ENCODE measurements at places on chromosomes 4 and X.
A peak's percentile ranks its signal among the peaks of the same experiment; 100 is the strongest.

DNA sequence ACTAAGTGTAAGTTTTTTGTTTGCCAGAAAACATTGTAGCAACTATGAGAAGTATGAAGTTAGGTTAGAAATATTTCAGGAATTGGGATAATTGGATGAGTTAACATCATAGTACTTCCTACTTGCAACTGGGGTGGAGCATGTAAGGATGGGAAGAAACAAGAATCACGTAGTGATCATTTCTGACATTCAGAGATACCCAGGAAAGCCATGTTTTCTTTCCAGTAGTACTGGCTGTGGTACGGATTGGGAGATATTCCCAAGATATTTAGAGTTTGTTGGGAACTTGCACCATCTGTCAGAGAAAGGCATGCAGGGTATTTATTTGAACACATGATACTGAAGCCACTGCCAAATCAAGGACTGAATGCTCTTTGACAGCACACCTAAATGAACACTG lies 87.6 kb upstream of the SLC4A4 start:
- DNase-seq: no peak

DNA sequence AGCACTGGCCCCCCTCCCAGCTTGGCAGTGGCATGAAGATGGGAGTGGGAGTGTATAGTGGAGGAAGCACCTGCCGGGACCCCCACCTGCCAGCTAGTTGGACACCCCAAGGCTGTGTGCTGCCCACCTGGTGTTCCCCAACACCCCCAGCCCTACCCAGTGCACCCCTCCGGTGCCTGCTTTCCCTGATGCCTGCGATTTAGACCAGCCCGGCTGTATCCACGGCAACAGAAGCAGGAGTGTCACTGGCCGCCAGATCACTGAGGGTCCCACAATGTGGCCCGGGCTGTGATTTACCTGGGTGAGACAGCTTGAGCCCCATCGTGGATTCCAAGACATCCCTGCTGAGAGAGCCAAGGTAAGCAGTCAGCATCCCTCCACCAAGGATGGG lies 533 bp downstream of the GPR173 start:
- DNase-seq: no peak

DNA sequence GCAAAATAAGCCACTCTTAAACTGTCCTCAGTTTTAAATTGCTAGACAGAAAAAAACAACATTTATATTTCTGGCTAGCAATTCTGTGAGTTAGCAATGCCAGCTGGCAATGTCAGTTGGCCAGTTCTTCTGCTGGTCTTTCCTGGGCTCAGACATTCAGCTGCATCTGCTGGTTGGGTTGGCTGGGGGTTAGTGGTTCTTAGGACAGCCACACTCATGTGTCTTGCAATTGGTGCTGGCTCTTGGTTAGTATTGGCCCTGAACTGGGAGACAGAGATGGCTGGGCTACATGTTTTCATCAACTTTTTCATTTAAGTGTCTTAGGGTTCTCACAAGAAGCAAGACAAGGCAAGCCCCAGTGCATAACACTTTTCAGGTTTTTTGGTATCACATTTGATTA lies 48.0 kb upstream of the PDLIM5 start:
- DNase-seq: no peak

DNA sequence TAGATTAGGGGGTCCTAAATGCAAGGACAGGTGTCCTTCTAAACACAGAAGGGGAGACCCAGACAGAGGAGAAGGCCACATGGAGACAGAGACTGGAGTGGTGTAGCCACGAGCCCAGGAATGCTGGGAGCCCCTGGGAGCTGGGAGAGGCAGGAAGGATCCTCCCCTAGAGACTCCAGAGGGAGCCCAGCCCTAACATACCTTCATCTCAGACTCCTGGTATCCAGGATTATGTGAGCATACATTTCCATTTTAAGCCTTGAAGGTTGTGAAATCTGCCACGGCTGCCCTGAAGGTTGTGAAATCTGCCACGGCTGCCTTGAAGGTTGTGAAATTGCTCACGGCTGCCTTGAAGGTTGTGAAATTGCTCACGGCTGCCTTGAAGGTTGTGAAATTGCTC lies 148.4 kb downstream of the ASMT start:
- DNase-seq: no peak

DNA sequence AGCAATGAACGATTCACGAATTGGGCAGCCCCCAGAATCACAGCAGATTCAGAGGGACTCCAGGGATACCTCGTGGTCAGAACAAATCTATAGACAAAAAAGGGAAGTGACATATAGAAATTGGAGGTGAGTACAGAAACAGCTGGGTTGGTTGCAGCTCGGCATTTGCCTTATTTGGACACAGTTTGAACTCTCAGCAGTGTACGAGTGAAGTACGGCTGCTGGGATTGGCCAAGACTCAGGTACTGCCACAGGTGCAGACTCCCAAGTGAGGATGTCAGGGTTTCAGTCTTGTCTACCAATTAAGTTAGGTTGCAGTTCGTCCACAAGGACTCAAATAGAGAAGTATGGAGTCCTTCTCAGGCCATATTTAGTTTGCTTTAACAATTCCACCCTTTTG lies 28.2 kb downstream of the HTT-AS start:
- no peak for DNase-seq

- DNase-seq: no peak
Observed at GRCh38 chr4:76194325-76194724, 19.3 kb downstream of the SCARB2 start.

GRCh38 chr4:78544678-78545077 lies 6.9 kb upstream of the ANXA3 start:
- DNase-seq: no peak

DNA sequence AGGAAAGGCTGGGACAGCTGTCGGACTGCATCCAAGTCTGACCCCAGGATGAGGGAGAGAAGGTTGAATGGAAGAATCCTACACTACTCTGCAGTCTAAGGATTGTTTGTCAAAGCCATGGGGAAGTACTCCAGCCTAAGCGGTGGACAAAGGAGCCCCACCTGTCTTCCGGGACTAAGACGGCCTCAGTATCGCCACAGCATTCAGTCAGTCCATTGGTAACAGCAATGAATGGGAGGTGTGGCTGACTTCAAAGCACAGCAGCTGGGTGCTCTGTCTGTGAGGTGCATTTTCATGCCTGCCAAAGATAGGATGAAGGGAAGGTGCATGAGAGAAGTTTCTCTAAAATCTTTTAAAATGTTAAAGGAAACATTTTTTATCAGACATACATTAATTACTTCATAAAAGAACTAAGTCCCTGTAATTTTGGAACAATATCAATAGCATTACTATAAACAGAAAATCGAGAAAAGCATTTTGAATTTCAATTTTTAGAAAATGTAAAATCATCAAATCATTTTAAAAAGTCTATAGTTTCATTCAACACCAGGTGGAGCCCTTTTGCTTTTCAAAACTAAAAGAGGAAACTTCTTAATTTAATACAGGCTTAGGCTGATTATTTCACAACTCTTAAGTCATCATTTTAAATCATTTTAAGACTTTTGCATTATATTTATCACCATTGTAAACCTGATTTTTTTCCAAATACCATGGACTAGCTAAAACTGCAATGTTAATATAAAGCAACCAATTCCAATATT lies 27.6 kb upstream of the INTU start:
- peak; percentile 68 for DNase-seq

GRCh38 chrX:100289066-100289558 lies 121.0 kb downstream of the PCDH19 start:
- DNase-seq: no peak

DNA sequence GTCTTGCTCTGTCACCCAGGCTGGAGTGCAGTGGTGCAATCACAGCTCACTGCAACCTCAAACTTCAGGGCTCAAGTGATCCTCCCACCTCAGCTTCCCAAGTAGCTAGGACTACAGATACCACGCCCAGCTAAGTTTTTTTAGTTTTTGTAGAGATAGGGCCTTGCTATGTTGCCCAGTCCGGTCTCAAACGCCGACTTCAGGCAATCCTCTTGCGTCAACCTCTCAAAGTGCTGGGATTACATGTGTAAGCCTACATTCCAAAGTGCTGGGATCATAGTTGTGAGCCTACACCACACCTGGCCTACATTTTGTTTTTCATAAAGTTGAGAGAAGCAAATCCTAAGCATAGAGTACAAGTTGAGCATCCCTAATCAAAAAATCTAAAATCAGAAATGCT lies 42.2 kb downstream of the SMARCA5 start:
- DNase-seq: no peak

DNA sequence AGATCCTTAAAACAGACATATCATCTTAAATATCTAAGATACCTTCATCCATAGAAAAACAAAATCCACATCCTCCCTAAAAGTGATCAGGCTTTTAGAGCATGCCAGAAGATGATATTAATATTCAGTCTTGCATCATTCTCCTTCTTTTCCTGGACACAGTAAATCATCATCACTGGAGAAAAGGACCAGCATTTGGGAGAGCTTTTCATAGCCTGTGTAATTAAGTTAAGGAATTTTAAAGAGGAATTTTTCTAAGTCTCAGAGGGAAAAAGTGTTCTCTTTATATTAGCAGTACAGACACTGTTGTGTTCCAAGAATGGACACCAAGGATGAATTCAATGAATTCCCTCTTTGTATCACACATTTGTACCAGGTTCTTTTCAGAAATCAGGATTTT lies 696 bp downstream of the SCRG1 start:
- no peak for DNase-seq

GRCh38 chrX:46209768-46210167 lies 335.5 kb downstream of the ZNF674 start:
- no peak for DNase-seq

DNA sequence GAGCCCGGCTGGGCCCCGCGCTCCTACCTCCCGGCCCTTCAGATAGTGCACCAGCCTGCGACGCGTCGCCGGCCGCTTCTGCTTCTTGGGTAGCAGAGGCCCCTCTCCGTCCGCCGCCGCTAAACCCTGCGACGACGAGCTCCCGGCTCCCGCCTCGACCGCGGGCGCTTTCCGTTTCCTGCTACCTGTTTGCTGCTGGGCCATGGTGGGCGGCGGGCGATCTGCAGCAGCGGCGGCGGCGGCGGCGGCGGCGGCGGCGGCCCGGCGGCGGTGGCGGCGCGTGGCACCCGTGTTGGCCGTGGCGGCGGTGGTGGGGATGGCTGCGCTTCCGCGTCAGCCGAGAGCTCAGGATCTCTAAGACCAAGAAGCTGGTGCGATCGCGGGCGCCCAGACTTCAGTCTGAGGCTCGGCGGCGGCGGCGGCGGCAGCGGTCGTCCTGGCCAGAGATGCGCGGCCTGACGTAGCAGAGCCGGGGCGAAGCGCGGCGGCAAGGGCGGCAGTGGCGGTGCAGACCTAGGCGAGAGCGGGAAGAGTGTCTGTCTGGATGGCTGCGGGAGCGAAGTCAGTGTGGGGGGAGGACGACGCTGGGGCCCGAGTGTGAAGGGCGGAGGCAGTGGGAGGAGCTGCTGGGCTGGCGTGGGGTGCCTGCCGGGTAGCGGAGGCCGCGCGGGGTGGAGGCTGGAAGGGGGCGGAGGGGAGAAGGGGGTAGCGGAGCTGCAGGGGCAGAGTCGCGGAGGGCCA lies at the start of gene DCAF12L2:
DCAF12L2 (minus strand) TSS at position 569 of the 741 bp plus-strand sequence; CDS start at position 204, 365 bp downstream.
- peak; percentile 5 for DNase-seq

GRCh38 chr4:153471698-153472093 lies 5.5 kb downstream of the TMEM131L start:
- no peak for DNase-seq

DNA sequence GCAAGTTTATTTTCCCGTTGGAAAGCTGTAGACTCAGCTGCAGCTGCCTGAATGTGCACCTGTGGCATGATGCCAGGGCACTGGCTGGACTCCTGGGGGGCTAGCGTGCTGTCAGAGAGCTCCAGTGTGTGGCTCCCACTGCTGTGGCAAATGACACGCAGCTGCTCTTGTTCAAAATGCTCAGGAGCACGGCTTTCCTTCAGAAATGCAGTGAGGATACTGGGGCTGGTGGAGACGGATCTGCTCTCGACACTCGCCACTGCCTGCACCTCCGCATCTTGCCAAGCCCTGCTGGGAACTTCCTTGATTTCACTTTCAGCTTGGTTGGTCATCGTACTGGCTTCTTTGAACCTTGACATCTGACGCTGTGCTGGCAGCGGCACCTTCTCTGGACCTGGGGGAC lies 58.7 kb downstream of the GPRIN3 start:
- DNase-seq: peak; percentile 90

DNA sequence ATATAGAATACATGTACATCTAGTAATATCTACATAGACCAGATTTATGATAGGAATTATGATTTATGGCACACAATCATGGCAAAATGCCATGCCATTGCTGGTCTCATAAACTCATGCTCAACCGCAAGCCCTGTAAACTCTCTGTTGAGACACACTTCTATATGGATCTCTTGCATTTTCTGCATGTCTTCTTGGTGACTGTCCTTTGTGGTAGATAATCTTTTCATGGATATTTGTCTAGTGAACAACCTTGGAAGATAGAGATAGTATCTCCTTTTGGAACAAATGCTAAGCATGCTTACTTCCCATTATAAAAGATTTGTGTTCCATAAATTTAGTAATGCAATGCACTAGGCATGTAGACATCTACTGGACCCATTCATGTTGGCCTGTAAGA lies 328.0 kb downstream of the NAF1 start:
- no peak for DNase-seq

- DNase-seq: no peak
Observed at GRCh38 chr4:139736274-139736660, 70.6 kb downstream of the MGST2 start.

DNA sequence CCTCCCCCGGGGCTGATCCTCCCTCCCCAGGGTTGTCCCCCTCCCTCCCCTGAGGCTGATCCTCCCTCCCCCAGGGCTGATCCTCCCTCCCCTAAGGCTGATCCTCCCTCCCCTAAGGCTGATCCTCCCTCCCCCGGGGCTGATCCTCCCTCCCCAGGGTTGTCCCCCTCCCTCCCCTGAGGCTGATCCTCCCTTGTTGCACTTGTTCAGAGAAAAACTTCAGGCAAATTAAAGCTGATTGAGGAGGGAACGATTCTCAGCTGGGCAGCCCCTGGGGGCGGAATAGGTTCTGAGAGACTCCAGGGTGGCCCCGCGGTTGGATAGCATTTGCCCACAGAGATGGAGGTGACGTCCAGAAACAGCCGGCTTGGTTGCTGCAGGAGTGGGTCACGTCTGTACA lies 110.7 kb upstream of the ADRA2C start:
- no peak for DNase-seq

GRCh38 chr4:37968747-37969146 lies 8.5 kb downstream of the PTTG2 start:
- no peak for DNase-seq

- no peak for DNase-seq
Observed at GRCh38 chrX:3268829-3269228, 77.6 kb downstream of the MXRA5 start.

- DNase-seq: no peak
Observed at GRCh38 chr4:5545271-5545670, 163.1 kb downstream of the EVC2 start.

- no peak for DNase-seq
Observed at GRCh38 chr4:146647615-146648460, 9.1 kb downstream of the POU4F2 start.

All from NCI-H2081 (cell line).